ENCODE measurements at places on chromosomes 5 and 9.

GRCh38 chr5:160312960-160313727 lies 780 bp upstream of the CCNJL start:
- DNase-seq = no peak

GRCh38 chr5:107032629-107033028 lies 638.1 kb downstream of the EFNA5 start:
- DNase-seq = peak; percentile 4

DNA sequence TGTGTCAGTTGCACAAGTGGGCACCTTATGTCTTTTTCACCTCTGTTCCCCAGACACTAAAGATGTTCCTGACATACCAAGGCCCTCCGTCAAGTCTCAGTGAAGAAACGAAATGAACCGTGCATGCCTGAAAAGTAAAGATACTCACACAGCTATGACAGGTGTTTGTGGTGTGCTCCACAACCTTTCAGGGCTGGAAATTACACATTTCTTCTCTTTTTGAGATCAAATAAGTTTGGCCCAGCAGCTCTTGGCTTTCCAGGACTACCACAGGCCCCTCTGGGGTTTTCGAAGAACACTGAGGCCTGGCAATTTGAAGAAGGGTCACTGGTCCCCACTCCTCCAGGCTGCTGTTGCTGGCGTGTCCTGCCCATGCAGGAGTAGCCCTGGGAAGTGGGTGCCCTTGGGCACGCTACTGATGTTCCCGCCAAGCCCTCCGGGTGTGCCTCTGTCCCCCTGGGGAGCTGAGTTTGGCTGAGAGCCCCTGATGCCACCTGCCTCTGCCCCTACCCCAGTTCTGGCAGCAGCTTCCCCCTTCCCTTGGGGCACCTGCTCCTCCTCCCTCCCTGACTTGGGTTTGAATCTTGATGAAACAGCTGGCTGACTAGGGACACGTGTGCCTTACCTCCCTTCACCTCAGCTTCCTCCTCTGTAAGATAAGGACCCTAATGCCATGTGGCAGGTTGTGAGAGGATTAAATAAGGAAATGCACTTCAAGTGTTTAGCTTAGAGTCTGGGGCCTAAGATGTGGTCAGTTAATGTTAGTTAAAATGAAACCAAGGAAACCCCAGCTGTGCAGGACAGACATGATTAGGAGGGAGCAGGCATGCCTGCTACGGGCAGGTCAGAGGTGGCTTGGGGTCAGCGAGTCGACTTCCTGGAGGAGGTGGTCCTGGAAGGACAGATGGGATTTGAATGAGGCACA lies 49.1 kb upstream of the GADD45G start:
- no peak for DNase-seq

DNA sequence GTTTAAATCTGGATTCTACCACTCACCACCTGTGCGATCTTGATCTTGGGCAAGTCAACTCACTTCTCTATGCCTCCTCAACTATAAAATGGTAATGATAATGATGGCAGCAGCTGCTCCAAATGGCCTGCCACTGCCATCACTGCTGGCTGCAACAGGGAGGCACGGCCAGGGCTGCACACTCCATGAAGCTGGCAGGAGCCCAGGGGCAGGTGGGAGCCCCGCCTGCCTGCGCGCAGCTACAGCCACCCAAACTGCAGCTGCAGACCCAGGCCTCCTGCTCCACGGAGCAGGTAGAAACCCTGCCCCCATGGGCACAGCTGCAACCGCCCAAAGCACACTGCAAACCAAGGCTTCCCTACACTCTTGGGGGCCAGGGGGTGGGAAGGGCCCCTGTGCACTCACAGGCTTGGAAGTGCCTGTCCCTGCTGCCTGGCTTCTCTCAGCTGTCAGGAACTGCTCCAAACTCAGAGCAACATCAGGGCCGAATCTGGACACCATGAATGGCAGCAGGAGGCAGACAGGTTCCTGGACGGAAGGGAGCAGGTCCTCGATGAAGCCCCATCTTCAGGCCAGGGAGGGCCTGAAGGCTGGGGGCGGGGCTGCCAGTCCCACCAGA lies 57.6 kb downstream of the PRELID2 start:
- DNase-seq = no peak

GRCh38 chr9:18766989-18767550 lies 265.9 kb downstream of the SAXO1 start:
- DNase-seq = no peak

- DNase-seq = no peak
These were observed 70.0 kb upstream of the SUSD1 start for GRCh38 chr9:112245126-112245525.

- DNase-seq = no peak
These were observed 15.7 kb downstream of the RFK start for GRCh38 chr9:76378367-76379073.

- DNase-seq = no peak
These were observed 32.0 kb downstream of the PRRT1B start for GRCh38 chr9:131577005-131578000.

GRCh38 chr5:139637438-139638089 lies 10.6 kb upstream of the CXXC5 start:
- peak; percentile 38 for DNase-seq

DNA sequence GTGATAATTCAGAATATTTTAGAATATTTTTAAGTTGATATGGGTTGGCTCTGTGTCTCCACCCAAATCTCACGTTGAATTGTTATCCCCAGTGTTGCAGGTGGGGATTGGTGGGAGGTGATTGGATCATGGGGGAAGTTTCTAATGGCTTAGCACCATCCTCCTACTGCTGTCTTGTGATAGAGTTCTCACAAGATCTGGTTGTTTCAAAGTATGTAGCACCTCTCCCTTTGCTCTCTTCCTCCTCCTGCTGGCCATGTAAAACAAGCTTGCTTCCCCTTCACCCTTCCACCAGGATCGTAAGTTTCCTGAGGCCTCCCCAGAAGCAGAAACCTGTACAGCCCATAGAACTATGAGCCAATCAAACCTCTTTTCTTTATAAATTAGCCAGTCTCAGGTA lies 214.6 kb upstream of the C9orf72 start:
- no peak for DNase-seq

GRCh38 chr9:93679536-93680442 lies 103.4 kb downstream of the PHF2 start:
- no peak for DNase-seq

DNA sequence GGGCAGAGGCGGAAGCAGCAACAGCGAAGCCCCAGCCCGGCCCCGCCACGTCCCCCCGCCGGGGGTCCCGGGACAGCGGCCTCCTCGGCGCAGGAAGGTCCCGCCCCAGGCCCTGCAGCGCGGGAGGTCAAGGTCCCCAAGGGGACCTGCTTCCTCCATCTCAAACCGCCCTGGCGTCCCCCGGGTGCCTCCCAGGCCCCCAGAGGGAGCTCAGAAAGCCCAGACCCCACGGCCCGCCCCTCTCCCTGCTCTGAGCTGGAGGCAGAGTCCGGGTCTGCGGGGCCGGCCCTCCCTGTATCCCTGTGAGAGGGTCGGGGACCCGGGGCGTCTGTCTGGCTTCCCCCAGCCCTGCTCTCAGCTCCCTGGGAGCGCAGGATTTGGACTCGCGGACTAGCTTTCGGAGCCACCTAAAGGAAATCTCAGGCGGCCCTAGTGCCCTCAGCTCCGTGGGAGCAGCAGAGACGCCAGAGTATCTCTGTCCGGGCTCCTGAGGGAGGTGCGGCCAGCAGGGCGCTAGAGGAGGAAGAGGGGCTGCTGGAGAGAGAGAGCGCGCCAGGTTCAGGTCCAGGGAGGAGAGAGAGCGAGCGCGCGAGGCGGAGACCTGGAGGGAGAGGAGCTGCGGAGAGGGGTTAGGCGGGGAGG lies 30.7 kb downstream of the EXOC3 start:
- peak; percentile 22 for DNase-seq

DNA sequence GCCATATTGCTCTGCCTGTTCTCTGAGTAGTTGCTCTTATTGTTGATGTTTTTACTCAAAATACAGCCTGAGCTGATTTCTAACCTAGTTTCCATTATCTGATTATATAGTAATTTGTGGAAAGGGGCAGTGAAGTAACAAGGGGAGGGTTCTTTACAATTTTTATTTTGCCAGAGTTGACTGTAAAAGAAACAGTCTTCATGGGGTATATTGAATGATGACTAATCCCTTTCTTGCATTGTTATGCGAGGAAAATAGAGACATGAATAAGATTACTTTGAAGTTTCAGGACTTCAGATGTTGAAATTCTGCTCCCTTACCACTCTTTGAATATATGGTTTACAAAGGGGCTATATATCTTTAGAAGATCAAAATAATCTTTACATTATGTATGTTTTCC lies 9.1 kb upstream of the LRRC70 start:
- peak; percentile 73 for DNase-seq

GRCh38 chr5:127944125-127944524 lies 139.4 kb upstream of the SLC12A2 start:
- no peak for DNase-seq

DNA sequence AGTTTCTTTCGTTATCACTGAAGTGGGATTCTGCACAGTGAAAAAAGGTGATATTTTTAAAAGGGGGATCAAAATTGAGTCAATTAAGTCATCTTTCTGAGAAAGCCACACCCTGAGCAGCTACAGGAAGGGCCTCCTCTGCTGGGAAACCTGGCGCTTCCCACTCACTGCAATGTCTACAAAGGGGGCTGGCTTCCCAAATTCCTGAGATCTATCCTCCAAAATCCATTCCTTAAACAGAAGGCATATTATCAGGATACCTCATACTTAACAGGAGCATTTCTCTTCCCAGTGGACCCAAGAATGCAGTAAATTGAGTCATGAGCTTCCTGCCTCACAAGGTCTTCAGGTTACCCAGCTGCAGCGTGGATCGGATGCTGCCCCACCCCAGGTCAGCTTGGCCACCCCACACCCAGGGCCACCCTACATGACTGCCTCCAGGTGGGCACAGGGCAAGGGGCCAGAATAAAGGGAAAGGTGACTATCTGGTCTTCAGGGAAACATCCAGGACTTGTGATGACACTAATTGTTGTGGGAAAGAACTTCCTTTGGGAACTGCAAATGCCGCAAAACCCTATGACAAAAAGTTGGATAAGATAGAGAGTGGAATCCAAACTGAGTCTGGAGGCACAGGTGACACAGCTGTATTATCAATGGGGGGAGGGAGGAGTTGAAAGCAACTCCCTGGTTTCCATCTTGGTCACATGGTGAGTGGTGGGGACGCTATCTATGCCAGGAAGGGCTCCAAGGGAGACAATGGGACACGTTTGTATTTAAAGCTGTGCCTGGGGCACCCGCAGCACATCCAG lies 42.3 kb downstream of the ROR2 start:
- DNase-seq = no peak
